Activated CD4-positive, alpha-beta T cell treated with anti-CD3 and anti-CD28 coated beads, Interleukin-10, Interleukin-2, amounts not matched to agents 100 ng/mL and 50 ng/mL, durations not matched to agents 16 hours and 8 hours (primary cell): ENCODE measurements at places on chromosomes 6 and 20.

- no peak for DNase-seq
Measured at GRCh38 chr20:62575976-62576722, 66.2 kb upstream of the SLCO4A1 start.

- no peak for DNase-seq
Measured at GRCh38 chr20:61570646-61571195, 318.7 kb downstream of the CDH4 start.

- no peak for DNase-seq
Measured at GRCh38 chr6:116406678-116407345, 36.1 kb downstream of the DSE start.

- peak; percentile 38 for DNase-seq
Measured at GRCh38 chr20:58891718-58892140, 39.2 kb downstream of the GNAS start.

DNA sequence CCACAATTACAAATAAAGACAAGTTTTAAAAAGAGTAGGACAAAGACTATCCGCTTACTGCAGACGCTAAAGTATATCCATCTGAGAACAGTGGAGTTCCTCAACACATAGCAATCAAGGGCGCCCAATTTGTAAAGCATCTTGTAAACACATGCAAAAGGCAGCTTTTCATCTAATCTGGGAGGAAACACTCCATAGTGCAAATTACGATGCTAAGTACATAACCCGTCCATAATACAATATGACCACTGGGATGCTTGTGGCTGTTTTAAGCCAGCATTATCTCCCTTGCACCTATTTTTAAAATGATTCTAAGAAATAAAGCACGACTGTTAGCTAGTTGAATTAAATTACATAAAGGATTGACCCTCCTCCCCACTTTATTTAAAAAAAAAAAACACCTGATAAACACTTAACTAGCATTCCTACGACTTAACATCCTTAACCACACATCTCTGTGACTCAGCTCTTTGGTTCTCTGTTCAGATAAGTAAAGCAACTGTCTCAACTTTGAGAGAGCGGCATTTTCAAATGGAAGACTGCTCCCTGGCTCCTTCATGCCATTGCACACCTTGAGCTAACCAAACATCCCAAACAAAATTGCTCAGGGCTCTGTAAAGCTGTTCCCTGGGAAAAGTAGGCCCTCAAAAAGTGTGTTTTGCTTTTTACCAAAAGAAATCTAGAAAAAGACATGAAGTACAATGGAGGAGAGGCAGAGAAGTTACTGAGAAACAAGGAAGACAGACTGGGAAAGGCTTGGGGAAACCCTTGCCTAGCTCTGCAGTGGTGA is 14.2 kb downstream of the SLC22A23 start:
- no peak for DNase-seq

DNA sequence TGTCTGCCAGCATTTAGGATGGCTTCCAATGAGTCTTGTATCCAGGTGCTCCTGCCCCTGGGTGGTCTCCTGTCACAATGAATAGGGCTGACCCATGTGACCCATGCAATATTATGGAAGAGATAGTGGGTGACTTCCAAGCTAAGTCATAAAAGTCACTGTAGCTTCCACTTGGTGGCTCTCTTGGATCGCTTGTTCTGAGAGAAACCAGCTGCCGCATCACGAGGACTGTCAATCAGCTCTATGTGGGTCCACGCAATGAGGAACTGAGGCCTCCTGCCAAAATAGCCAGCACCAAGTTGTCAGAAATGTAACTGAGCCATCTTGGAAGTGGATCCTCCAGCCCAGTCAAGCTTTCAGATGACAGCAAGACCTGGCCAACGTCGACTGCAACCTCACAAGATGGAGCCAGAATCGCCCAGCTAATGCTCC is 14.9 kb upstream of the MATN4 start:
- DNase-seq = no peak

GRCh38 chr6:157723376-157723775 is 99.7 kb upstream of the SNX9 start:
- DNase-seq = no peak

DNA sequence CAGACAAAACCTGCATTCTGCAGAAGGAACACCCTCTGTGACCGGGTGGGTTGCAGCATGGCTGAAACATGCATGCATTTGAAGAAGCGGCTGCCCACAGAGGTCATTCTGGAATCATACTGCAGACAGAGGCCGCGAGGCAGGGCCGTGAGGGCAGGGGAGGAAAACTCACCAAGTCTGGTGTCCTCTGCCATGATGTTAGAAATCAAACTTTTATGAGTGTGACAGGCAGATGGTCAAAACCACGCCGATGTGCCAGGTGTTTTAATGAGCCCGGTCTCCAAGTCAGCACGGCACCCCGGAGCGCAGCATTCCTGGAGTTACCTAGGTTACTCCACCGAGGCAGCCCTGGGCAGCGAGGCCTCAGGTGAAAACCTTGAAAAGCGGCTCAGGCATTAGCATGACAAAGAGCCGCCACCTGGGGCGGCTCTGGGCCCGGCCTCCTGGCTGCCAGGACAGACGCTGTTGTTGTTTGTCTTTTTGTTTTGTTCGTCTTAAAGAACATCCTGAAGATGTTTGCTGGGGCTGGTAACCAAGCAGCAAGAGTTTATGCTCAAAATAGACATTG is 255.6 kb downstream of the ERMARD start:
- no peak for DNase-seq

- DNase-seq = no peak
Measured at GRCh38 chr6:51261691-51262090, 443.0 kb downstream of the TFAP2B start.

- DNase-seq = peak; percentile 2
Measured at GRCh38 chr6:95133578-95133977, 443.8 kb upstream of the MANEA start.

- no peak for DNase-seq
Measured at GRCh38 chr6:167530951-167531350, 206.1 kb downstream of the TTLL2 start.

GRCh38 chr6:4673861-4674260 is 102.3 kb upstream of the CDYL start:
- DNase-seq = no peak

DNA sequence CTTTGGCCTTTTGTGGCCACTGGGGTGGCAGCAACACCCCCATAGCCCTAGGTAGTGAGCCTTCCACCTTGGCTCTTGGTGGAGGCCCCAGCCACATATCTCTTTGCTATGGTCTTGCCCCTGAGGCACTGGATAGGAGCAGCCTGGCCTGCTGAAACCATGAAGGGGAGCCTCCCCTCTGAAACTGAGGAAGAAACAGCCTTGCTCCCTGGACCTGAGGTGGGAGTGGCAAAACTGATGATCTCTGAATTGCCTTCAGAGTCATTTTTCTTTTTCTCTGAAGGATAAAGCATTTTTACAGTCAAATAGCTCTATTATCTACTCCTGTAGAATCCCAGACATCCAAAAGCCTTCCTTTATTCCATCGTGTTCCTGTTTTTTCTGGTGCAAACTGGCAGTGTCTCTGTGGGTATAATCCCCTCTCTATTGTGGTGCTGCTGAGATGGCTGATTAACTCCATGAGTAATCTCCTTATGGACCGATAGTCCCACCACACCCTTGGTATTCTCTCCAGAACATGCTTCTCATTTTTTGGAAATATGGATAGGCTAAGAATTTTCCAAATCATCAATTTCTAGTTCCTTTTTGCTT is 22.0 kb upstream of the PRSS35 start:
- DNase-seq = no peak

DNA sequence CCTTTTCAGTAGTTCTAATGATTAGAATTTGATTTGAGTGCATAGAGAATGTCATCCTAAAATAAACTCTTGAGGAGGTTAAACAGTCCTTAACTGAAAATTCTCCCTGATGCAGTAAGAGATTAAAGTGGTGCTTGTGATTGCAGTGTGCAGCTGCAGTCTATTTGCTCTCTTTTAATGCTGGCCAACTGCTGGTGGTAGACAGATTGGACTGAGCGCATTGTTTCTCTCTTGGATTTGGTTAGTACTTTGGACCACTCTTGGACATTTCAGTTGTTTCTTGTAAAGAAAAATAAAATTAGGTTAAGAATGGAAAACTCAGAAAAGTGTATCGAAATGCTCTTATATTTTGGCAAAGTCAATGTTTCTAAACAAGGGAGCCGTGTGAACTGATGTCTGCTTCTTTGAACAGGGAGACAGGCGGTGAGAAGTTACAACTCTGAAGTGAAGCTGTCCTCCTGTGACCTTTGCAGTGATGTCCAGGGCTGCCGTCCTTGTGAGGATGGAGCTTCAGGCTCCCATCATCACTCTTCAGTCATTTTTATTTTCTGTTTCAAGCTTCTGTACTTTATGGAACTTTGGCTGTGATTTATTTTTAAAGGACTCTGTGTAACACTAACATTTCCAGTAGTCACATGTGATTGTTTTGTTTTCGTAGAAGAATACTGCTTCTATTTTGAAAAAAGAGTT is 127.2 kb downstream of the CD109 start:
- DNase-seq = no peak

DNA sequence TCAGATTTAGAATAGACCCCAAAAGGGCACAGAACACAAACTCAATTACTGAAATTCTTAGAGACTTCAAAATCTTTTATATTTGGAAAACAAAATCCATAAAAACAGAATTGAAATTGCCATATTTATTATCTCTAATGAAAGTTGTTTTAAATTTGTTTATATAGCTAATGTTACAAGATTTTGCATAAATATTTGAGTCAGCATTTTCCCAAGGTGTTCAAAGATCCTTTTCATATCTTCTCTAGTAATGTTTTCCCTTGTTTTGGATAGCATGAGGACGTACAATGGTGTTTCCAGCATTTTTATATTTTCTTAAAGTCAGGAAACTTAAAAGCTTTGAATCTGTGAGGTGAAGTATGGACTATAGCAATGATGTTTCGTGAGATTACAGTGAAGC is 235.2 kb upstream of the EPHA7 start:
- no peak for DNase-seq
